ENCODE measurements at places on chromosomes 2 and 18. TPM values are rescaled to one million over a fixed set of nuclear protein-coding genes. Genes with fewer than 3 reads are reported as not detected.

ELAC1 gene
- 13.1 TPM for total RNA-seq

CDH19 gene
- total RNA-seq: not detected

RUFY4 gene
- total RNA-seq: not detected

RAB6C gene
- total RNA-seq: not detected

DSG1 gene
- total RNA-seq: not detected

LTBP1 gene
- total RNA-seq: 40.5 TPM

DNA sequence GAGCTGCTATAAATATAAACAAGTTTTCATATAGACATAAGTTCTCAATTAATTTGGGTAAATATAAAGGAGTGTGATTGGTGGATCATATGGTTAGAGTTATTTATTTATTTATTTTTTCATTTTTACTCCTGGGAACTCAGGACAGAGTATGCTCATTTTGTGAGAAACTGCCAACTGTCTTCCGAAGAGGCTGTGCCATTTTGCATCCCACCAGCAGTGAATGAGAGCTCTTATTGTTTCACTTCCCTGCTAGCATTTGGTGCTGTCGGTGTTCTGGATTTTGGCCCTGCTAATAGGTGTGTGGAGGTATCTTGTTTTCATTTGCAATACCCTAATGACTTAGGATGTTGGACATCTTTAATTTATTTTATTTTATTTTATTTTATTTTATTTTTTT, 50.4 kb upstream of the XPO1 start:
- DNase-seq: no peak

- DNase-seq: peak; percentile 82
Observed at GRCh38 chr2:237603718-237604362, 13.3 kb upstream of the RAB17 start.

GRCh38 chr2:201975964-201976612, 57.6 kb upstream of the FZD7 start:
- DNase-seq: no peak

GRCh38 chr2:33015421-33016142, 68.8 kb downstream of the LTBP1 start:
- DNase-seq: peak; percentile 11

DNA sequence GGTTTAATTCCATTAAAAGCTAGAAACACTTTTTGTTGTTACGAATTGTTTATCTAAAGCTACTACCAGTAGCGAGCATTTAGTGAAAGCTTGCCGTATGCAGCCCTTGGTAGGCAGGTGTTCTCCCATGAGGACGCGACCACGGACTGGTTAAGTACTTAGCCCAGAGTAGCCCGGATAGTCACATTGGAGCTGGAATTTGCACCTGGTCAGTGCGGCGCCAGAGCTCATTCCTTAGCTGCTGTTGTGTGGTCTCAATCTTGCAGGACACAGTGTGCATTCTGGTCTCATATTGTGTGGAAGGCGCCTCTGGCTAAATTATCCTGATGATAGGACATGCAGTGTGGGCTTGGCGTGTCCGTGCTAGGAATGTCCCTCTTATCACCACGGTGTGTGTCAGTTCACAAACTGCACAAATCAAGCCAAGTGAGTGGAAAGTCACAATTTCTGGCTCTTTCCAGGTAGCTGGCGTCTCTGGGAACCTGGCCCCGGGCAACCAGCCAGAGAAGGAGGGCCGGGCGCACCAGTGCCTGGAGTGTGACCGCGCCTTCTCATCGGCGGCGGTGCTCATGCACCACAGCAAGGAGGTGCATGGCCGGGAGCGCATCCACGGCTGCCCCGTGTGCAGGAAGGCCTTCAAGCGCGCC, 133.3 kb downstream of the ZNF236 start:
- no peak for DNase-seq

- no peak for DNase-seq
Observed at GRCh38 chr2:170711774-170712652, 3.1 kb upstream of the SP5 start.

GRCh38 chr18:50193796-50194630, 934 bp downstream of the MYO5B start:
- DNase-seq: no peak

- no peak for DNase-seq
Observed at GRCh38 chr2:196131949-196132925, 39.1 kb downstream of the STK17B start.

DNA sequence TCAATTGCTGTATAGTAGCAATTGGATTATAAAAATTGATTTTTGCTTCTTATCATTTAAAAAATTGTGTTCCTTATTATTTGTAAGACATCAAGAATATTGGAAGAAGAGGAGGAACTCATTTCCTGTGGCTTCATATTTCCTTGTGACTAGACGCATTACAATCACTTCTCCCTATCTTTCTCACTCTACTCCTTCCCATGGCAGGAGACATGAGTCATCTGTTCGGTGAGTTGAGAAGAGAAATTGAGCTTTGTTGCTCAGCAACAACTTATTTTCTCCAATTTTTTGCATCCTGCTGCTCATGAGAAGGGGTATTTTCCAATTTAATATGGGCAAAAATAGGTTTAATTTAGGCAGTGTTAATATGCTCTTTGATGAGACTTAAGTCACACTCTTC, 1783.9 kb downstream of the SUCLG1 start:
- peak; percentile 87 for DNase-seq

DNA sequence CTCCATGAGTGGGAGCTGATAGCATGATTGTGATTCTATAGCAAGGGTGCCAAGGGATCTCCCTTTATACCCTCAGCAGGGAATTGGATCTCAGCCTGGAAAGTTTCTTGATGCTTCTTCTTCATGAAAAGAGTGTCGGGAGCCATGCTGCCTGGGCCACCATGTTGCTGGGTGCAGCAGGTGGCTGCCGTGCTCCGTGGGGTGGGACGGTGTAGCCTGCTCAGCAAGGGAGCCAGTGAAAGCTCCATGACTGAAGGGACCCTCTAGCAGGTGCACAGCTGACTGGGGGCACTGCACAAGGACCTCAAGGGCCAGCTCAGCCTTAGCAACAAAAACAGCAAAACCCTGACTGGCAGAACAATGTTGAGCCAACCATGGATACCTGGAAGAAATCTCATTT, 368.9 kb upstream of the HS6ST1 start:
- no peak for DNase-seq

- no peak for DNase-seq
Observed at GRCh38 chr2:37342591-37343220, 1.7 kb upstream of the QPCT start.

- DNase-seq: peak; percentile 18
Observed at GRCh38 chr2:61853086-61853846, 594 bp downstream of the FAM161A start.

DNA sequence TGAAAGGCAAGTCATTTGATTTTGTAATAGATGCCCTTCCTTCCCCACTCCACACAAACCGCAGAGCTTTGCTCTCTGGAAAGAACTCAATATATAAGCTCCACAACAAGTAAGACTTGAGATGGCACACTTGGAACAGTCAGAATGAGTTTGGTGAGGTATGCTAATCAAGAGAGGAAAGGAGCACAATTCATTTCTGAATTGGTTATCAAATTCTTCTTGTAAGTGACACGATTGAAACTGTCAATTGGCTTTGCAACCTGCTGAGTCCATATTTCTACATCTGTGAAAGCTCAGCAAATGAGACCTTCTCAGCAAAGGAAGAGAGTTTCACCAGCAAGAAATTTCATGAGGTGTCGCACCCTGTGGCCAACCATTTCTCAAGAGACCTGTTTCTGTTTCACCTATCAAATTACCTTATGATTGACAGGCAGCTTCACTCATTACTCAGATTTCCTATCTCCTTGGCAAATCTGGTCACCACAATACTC, 19.1 kb downstream of the CTLA4 start:
- DNase-seq: no peak
